ENCODE measurements at places on chromosomes 11 and 22. TPM values are rescaled to one million over a fixed set of nuclear protein-coding genes. Genes with fewer than 3 reads are reported as not detected.

- no peak for DNase-seq
Measured at GRCh38 chr22:47094861-47095330, 332.4 kb downstream of the TBC1D22A start.

GRCh38 chr22:19063581-19064353, 58.4 kb downstream of the DGCR2 start:
- no peak for DNase-seq

Gene VSIG2
- 0.66 TPM for total RNA-seq

Gene TMEM86A
- total RNA-seq: 3.5 TPM
